ENCODE measurements at places on chromosomes 1 and 21. TPM values are rescaled to one million over a fixed set of nuclear protein-coding genes. Genes with fewer than 3 reads are reported as not detected.

- no peak for DNase-seq
Measured at GRCh38 chr1:247210062-247210375, 38.2 kb upstream of the ZNF124 start.

GRCh38 chr1:162215902-162216301 lies 146.4 kb downstream of the NOS1AP start:
- no peak for DNase-seq

OR2M7 gene
- not detected for total RNA-seq

SLC27A3 gene
- total RNA-seq, result 31.5 TPM

DNA sequence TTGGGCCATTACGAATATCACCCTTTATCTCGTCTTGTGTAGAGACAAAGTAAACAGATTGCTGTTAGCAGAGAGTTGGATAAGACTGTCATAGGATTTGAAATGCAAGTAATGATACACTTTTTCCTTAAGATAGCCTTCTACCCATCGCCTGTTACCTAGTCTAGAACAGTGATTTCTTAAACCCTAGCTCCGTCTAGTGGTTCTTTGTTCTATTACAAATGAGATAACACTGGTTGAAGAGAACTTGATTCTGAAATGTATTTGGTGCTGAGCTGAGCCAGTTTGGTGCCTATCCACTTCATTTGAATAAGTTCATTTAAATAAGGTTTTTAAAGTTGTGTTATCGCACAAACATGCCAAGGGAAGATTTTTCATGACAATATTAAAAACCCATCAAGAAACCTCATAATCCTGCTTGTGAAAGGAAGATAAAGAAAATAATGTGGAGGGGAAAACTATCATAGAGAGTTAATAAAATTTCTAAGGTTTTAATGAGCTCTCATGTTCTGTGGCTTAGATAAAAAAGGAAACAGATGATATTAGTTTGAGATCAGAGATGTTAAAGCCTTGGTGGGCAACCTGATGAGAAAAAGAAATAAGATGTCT lies 1.5 kb upstream of the KCNH1 start:
- DNase-seq, result no peak

GRCh38 chr1:219463636-219464035 lies 149.3 kb downstream of the ZC3H11B start:
- DNase-seq, result no peak

CYP4A22 gene
- 0.66 TPM for total RNA-seq

KIF17 gene
- 3.5 TPM for total RNA-seq

GRCh38 chr1:17082761-17083160 lies 28.9 kb upstream of the SDHB start:
- DNase-seq, result no peak

DNA sequence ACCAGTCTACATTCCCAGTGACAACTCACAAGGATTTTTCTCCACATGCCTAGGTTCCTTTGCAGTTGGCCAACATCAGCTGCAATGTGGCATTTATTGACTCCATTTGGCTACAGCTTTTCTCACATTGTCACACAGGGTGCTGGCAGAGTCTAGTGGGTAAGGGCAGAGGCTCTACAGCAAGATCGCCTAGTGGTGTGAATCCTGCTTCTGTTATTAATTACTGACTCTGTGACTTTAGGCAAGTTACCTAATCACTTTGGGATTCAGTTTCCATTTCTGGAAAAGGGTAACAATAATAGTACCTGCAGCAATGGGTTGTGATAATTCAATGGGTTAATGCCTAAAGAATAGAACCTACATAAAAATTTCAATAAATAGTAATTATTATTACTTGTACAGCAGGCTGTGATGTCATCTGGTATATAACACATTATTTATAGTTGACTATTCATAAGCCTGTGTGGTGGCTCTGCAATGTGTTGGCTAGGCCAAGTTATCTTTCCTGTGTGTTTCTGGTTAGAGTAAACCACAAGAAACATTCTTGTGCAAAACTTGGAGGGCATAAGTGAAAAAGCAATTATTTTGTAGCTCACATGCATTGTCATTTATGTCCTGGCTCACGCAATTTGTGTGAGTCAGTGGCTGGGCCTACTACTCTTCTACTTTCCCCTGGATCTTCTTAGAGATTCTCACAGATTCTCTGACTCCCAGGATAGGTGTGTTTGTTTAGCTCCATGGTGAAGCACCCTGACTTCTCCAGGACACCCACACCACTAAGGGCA lies 59.5 kb downstream of the PTGS2 start:
- DNase-seq, result no peak

TSACC gene
- 1.5 TPM for total RNA-seq

- no peak for DNase-seq
Measured at GRCh38 chr1:59094001-59094400, 202.9 kb upstream of the FGGY start.

DNA sequence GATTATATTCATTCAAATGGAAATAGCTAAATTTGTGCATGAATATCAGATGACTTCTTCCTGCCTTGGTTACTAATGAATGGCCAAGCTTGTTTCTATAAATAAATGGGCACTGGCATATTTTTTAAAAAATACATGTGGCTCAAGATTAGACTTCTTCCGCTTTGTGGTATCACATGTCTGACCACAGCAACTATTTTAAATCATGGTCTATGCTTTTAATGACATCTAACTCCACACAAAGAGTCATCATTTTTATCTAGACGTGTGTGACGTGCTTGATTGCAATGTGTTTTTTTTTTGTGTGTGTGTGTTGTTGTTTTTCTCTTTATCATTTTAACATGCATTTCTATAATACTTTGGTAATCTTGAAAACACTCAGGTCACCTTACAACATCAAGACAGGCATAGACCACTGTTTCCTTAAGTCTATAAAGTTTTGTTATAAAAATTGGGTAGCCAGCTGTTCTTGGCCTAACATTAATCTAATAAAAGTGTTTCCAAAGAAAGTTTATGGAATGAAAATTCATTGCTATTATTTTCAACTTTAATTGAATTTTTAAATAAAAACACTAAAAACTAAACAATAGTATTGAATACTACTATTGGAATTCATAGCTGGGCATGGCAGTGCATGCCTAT lies 29.5 kb downstream of the RGS1 start:
- DNase-seq, result no peak

DNA sequence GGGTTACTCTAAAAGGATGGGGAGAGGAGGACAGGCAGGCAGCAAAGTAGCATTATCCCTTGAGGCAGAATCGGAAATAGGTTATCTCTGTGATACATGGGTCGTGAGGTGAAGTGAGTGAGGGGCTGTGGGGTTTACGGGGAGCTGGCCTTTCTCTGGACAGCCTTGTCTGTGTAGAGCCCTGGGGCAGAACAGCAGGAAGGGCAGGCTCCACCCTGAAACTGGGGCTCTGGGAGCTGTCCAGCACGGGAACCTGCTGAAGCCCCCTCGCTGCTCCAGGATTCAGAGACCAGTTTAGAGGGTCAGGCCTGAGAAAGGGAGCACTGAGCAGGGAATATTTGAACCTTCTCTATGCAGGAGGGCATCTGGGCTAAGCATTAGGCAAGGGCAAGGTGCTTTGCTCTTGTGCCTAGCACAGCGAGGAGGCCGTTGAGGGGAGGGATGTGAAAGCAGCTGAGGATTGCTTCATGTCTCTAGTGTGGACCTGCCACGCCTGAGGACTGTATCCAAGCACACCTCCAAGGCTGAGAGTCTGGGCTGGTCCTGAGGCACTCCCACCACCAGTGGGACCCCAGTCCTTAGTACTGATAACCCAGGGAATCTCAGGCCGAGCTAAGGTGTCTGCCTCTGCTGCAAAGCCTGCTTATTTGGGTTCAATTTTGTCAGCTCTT lies 55.8 kb downstream of the NAV1 start:
- no peak for DNase-seq

- DNase-seq, result no peak
Measured at GRCh38 chr1:244395965-244396364, 55.7 kb downstream of the ADSS2 start.

DNA sequence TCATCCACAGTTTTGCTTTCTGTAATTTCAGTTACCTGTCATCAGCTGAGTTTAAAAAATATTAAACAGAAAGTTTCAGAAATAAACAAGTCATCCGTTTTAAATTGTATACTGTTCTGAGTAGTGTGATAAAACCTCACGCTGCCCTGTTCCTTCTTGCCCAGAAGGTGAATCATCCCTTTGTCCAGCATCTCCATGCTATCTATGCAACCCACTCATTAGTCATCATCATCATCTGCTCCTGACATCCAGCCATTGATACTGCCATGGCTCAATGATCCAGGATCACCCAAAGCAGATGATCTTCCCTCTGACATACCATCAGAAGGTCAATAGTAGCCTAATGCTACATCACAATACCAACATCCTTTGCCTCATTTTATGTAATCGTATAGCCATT lies 198.3 kb downstream of the SLC44A5 start:
- DNase-seq, result no peak

DNA sequence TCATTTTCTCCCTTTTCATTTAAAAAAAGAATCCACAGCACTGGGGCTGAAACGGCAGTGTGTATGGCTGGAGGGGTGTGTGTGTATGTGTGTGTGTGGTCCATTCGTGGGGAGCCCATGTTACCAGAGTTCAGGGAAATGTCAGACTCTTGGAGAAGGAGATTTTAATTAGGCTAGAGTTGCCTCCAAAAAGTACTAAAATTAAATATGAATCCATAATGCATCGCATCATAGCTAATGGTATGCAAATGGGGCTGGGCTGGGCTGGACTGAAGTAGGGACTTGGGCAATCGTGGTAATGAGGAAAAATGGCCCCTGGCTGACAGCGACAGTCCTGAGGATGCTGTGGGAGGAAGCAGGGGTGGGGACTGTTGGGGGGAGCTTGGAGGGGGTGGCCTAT lies 24.8 kb downstream of the GRIK3 start:
- DNase-seq, result no peak

GRCh38 chr1:105137543-105138457 lies 1388.1 kb downstream of the AMY1C start:
- no peak for DNase-seq

- no peak for DNase-seq
Measured at GRCh38 chr1:86429122-86429725, 5.3 kb downstream of the CLCA2 start.

DNA sequence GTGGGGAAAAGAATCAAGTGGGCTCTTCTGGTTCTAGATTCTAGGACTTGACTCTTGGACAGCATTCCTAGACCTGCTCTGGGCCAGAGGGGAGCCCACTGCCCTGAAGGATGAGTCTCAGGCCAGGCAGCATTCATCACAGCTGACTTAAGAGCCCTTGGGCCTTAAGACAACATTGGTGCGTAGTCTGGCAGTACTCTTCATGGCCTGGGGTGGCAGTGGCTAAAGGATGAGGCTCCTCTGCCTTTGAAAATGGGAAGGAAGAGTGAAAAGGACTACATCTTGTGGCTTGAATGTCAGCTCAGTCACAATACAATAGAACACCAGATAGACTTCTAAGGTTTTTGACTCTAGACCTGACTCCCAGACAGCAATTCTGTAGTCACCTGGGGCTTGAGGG lies 1415.1 kb upstream of the PRMT6 start:
- DNase-seq, result no peak

GRCh38 chr1:149979972-149980540 lies 30.5 kb downstream of the OTUD7B start:
- DNase-seq, result no peak

SLFNL1 gene
- total RNA-seq, result 0.16 TPM

OVAAL gene
- total RNA-seq, result not detected

- DNase-seq, result no peak
Measured at GRCh38 chr1:4805987-4806386, 151.6 kb downstream of the AJAP1 start.

- DNase-seq, result no peak
Measured at GRCh38 chr21:42443876-42444744, 40.4 kb downstream of the UBASH3A start.

DNA sequence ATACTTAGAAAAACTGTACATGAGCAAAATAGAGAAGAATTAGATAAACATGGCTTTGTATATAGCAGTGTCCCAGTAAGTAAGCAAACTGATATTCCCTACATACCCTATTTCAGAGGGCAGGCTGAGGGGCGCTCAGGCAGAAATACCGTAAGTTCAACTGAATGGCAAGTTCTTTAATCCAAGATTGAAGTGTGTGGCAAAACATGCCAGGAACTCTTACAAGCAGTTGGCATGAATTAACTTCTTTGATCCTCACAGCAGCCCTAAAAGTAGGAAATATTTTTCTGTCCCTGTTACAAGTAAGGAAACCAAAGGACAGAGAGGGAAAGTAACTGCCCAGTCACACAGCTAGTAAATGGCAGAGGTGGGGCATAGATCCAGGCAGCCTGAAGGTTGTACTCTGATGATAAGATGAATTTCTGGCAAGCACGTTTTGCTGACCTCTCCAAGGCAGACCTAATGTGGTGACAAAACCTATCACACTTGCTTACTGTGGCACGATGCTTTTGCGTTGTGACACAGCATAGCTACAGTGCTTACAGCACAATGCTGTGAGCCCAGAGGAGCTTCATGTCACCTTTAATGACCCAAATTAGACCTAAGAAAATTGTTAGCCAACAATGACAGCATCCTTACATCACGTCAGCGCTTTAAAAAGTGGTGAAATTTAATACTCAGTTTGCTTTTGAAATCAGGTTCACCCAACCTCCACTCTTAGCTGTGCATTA lies 35.0 kb upstream of the THEM4 start:
- DNase-seq, result no peak

GPX7 gene
- total RNA-seq, result 24.7 TPM

Data from breast epithelium (tissue), 4 donors.